ENCODE measurements at places on chromosomes 7 and 10.
A peak's percentile ranks its signal among the peaks of the same experiment; 100 is the strongest.

DNA sequence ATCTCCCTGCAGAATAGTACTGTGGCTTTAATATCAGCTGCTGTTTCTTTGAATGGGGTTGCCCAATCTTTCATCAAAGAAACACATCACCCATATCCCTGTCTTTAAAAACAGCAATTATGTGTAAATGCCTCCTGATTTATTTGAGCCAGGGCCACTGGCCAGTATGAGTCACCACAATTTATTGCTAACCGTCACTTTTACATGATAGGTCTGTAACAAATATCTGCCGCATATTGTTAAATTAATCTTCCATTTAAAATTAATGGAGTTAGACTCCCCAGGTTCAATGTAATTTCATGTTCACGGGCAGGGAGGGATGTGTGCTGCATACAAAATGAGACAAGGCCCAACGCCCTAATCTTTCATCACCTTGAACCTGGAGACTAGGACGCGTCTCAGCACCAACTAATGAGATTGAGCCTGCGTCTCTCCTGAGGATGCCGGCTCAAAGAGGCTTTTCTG lies 673.4 kb downstream of the AUTS2 start:
- DNase-seq, result no peak

DNA sequence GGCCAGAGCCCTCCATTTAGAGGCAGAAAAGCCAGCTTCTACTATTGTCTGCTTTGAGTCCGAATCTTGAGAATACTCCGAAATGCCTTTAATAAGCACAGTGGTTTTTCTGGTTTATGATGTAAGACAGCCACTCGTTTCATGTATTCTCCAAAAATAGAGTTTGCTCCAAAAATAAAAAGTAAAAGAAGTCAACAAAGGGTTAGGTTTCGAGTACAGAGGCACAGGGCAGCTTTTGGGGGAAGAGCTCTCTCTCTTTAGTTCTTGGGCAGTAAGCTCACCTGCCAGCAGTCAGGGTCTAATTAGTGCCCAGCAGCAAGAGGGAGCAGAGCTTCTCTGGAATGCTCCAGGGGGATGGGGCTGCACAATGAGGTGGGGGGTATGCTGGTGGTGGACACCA lies 20.2 kb downstream of the CREB3L2 start:
- DNase-seq, result no peak

DNA sequence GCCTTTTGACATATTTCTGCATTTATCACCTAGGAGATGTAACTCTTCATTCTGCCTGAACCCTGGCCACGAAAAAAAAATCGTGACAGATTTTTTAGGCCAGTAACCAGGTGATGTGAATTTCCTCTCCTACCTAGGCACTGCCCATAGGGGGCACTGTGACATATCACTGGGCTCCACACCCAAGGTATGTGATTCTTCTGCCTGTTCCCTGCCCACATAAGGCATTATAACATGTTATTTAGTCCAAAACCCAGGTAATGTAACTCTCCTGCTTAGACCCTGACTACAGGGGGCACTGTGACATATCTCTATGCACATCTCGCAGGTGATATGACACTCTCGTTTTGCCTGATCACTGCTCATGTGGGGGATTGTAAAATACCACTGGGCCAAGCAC lies 29.5 kb upstream of the ZNF107 start:
- no peak for DNase-seq

DNA sequence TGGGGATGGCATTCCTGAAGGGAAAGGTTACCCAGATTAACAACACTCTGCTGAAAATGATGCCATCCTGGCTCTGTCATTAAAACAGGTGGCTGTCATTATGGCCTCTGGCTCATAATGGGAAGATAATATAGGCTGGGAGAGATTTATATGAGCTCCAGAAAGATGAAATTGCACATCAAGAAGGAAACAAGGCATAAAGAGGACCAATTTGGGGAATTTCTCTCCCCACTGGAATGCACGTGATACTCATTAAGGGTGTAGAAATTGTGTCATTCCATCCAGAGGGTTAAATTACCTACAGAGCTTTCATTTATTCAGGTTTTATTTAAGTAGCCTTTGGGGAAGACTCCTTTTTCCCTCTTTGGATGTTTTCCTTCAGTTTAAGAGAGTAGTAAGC lies 71.6 kb upstream of the CELF2 start:
- no peak for DNase-seq

DNA sequence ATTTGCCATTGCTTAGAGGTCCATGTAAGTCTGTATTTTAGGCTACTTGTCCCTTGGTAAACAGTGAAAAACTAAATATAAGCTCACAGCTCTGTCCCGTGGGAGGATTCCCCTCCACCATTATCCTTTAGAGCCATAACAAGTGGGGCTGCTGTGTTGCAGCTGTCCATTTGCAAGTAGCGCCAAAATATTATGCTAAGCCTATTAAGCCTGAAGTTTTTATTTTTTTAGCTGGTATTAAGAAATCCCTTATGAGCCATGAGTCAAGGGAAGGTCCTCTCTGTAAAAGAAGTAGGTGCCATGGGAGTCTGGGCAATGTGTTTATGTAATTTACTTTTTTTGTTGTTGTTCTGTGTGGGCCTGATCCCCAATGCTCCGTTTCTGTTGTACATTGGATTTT lies 183.9 kb downstream of the THSD7A start:
- DNase-seq, result no peak

- no peak for DNase-seq
These were observed 61.1 kb downstream of the PWWP2B start for GRCh38 chr10:132458071-132458585.

GRCh38 chr7:19619122-19619521 lies 89.7 kb downstream of the POLR1F start:
- peak; percentile 75 for DNase-seq

- no peak for DNase-seq
These were observed 59.9 kb downstream of the BMPER start for GRCh38 chr7:33965183-33965744.

GRCh38 chr10:90148116-90148855 lies 446.9 kb downstream of the KIF20B start:
- DNase-seq, result peak; percentile 60

DNA sequence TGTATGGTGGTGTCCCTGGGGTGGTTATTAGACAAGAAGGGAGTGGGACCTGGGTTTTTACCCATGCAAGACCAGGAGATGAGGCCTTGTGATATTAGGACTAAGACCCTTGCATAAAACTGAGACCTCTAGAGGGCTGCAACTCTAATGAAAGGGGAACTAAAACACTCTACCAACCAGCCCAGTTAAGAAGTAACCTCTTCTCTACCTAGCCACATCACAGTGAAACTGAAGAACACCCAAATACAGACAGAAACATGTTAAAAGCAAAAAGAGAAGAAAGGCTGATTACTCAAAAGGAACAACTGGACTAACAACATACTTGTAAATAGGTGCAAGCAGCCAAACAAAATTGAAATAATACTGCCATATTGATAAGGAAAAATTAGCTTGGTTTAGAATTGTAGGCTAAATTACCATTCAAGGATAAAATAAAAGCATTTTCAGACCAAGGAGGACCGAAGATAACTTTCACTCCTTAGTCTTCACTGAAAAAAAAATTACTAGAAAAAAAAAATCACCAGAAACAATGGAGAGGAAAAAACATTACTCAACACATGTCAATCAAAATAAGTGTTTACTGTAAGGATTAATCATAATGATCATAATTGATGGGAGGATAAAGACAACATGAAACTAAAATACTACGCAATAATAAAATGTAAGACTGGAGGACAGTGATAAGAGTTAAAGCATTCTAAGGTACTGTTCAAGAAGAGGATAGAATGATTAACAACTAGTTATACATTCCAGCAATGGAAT lies 27.6 kb downstream of the ERLIN1 start:
- no peak for DNase-seq

DNA sequence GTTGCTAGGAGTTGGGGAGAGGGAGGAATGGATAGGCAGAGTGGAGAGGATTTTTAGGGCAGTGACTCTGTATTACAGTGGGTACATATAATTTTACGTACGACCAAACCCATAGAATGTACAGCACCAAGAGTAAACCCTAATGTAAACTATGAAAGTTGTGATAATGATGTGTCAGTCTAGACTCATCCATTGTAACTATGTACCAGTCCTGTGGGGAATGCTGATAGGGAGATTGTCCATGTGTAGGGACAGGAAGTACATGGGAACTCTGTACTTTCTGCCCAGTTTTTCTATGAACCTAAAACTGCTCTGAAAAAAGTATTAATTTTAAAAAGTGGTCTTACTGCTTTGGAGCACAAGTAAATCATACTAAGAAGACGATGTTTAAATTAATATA lies 441.8 kb downstream of the AUTS2 start:
- DNase-seq, result no peak

GRCh38 chr10:59684006-59684405 lies 25.6 kb downstream of the SLC16A9 start:
- DNase-seq, result no peak

DNA sequence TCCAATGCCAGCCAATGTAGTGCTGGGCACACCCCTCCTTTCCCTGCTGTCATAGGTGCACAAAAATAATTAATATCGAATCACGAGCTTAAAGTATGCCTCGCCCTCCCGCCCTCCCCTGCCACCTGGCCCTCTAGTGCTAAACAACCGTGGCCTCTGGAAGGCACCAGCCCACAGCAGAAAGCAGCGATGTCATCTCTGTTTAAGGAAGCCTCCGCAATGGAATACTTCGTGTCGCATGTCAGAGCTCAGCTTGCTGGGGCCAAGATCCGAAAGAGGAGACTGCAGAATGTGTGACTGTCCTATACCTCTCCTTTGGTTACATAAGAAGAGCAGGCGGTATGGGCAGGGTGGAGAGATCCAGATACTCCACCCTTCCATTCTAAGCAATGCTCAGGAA lies 71.5 kb downstream of the RHOBTB1 start:
- no peak for DNase-seq

DNA sequence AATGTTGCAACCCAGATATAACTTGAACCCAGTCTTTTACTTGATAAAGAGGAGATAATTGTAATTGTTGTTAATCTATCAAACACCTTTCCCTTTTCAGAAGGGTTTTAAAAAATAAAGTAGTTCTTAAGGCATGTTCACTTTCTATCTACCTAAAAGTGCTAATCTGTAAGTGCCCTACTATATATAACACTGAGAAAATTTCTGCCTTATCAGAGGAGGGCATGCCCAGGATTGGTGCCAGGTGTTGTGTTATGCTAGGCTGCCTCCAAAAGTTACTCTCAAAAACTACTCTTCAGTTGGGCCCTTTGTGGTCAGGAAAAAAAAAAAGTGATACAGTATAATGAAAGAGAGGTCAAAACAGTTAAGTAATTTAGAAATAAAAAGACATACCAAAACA lies 36.3 kb downstream of the SMNDC1 start:
- no peak for DNase-seq

DNA sequence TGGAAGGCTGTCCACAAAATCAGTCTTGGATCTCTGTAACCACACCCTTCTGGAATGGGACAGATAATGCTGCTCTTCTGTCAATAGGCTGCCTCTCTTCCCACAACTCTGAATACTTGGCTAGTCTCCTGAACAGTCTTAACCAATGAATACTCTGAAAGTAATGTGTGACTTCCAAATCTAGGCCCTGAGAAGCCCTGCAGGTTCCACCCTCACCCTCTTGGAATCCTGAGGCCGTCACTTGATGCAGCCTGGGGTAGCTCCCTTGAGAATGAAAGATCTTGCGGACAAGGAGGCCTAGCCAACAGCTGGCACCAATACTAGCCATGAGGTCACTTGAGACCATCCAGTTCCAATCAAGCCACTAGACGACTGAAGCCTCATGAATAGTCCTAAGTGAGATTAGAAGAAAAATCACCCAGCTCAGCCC lies 109.2 kb downstream of the ARHGAP12 start:
- no peak for DNase-seq

GRCh38 chr7:122544463-122544862 lies 154.5 kb downstream of the RNF133 start:
- DNase-seq, result no peak

- DNase-seq, result no peak
These were observed 17.2 kb upstream of the PSMG3 start for GRCh38 chr7:1586827-1587705.

DNA sequence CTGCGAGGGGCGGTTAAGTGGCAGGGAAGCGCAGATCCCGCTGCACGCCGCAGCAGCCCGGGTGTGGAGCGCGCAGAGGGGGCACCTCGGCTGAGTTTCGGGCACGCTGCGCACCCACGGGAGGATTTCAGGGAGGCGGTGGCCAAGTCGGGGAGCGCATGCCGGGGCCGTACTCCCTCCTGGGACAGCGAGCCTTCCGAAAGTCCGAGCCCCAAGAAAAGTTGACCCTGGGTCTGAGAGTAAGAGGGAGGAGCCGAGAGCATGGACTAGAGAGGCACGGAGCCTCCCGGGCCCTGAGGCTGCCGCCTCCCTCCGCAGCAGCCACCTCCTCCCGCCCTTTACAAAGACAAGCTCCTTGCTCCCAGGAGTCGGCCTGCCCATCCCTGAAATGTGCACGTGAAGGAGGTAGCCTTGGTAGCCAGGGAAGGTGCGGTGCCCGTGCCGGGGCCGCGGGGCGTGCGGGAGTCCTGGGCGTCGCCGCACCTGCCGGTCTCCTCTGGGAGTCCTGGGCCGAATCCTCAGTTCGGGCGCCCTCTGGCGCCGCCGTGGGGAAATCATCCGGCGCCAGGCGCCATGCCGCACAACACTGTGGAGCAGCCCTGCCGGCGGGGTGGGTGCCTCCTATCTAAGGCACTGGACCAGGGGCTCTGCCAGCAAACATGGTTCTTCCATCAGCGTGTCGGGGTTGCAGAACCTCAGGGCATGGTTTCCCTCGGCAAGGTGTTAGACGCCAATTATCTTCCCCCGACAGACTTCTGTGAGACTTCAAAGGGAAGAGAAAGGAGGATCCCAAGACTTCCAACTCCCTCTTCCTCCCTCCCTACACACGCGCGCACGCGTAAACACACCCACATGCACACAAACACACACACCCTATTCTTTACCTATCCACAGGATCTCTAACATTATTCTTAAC lies 104.0 kb downstream of the TRIL start:
- peak; percentile 74 for DNase-seq

- no peak for DNase-seq
These were observed 2.8 kb downstream of the PLA2G12B start for GRCh38 chr10:72951760-72952159.

DNA sequence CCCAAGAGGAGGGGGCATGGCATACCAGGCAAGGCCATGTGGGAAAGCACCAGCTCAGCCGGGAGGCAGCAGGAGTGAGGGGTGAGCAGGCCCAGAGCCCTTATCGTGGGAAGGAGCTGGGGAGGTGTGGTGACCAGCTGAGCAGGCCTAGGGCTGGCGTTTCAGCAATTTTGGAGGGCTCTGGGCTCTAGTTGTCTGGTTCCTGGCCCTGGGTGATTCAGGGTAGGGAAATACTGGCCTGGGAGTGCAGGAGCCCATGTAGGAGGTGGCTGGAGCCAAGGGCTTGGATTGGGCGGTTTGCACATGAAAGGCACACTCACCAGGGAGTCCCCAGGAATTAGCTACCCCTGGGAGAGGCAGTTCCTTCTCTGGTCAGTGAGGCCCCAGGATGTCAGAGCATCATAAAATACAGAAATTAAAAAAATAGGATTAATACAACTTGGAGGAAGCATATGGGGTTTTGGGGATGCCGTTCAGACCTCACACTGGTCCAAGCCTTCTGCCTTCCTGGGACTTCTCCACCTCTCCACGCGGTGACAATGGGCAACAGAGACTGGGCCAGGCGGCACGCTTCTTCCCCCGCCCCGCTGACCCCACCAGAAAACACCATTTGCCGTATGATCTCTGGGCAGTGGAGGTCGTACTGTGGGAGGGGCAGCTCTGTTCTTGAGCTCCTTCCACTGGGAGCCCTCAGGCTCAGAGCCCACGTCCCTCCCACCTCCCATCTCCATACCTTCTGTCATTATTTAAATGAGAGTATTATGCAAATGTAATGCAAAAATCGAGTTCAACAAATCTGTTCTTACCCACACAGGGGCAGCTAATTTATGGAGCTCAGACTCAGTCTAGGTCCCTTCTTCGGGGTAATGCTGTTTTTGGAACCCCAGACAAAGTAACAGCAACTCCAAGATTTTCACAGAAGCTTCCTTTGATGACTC lies 133.0 kb upstream of the FAM20C start:
- no peak for DNase-seq

All from MCF 10A (cell line).